ENCODE measurements at places on chromosomes 4 and X. TPM values are rescaled to one million over a fixed set of nuclear protein-coding genes. Genes with fewer than 3 reads are reported as not detected.
A peak's percentile ranks its signal among the peaks of the same experiment; 100 is the strongest.

DNA sequence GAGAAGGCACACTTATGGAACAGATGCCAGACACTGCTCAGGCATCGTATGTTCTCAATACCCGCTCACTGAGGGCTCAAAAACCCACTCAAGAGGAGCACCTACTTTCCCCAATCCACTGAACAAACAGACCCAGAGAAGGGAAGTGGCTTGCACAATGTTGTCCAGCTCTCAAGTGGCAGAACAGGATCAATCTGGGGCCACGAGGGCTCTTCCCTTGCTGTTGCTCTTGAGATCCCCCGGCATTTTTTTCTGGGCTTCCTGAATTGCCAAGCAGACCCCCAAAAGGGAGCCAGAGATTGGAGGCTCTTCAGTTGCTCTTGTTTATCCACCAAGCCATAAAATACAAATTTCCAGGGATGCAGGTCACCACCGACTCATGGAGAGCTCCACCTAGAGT lies 35.7 kb downstream of the IDS start:
- DNase-seq, result no peak

- no peak for DNase-seq
Observed at GRCh38 chr4:3485011-3485791, 22.1 kb downstream of the DOK7 start.

DNA sequence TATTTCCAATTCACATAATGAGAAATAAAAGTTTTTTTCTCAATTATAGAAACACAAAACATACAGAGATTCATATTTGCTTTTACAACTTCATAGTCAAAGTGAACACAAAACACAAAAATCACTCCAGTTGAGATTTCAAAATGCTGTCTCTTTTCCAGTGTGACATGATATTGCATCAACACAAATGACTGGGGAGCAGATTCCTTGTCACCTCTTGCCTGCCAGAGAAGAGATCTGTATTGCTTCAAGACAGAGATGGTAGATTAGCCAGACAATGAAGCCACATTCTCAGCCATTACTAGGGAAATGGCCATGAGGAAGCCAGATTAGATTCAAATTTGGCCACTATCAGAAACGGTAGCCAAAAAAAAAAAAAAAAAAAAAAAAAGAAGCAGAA lies 2313.1 kb upstream of the AGA start:
- no peak for DNase-seq

DNA sequence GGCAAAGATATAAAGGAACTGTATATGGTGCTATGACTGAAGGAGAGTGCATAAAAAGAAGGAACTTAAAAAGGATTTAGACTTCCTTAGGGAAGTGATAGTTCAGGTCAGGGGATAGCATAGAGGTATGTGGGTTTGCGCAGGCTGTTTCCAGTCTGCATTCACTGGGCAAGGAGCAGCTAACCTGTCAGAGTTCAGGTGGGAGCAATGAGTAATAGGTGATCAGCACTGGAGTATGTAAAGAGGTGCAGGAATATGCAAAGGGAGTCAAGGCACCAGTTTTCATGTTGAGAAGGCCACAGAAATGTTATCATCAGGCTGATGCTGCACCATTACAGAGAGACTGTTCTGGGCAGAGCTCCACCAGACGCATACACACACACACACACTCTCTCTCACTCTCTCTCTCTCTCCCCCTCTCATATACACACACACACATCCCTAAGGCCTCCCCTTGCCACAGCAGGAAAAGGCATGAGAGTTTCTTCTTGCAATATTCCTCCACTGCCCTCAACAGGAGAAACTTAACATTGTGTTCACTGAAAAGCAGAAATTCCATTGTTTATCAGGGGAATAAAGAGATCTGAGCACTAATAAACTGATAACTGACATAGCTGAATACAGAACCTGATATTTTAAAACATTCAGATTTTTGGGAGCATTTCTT lies 256.4 kb upstream of the GRID2 start:
- DNase-seq, result no peak

- no peak for DNase-seq
Observed at GRCh38 chr4:141713771-141714445, 77.5 kb downstream of the IL15 start.

- DNase-seq, result no peak
Observed at GRCh38 chrX:69033936-69034335, 131.3 kb downstream of the PJA1 start.

DNA sequence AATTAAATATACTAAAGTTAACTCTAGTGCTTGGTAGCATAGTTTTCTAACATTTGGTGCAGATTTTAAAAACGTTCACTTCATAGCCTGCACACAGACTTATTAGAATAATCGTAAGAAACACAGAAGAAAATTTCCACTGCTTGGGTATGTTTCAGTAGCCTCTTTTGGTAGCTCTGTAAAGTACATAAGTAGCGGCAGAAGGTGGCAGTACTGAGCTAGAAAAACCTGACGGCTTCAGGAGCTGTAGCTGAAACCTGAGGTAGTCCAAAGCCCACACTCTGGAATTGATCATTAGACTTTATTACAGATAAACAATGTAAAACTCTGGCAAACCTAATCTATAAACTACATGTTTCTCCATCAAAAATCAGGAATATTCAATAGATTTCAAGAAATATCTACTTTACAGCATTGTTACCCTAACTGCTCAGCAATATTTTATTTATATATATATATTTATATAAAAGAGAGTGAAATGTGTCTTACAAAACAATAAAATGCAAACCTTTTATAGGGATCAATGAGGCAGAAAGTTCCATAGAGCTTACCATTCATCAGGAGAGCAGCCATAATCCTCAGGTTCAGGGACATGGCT lies 88.2 kb downstream of the ATP8A1 start:
- DNase-seq, result peak; percentile 46

DNA sequence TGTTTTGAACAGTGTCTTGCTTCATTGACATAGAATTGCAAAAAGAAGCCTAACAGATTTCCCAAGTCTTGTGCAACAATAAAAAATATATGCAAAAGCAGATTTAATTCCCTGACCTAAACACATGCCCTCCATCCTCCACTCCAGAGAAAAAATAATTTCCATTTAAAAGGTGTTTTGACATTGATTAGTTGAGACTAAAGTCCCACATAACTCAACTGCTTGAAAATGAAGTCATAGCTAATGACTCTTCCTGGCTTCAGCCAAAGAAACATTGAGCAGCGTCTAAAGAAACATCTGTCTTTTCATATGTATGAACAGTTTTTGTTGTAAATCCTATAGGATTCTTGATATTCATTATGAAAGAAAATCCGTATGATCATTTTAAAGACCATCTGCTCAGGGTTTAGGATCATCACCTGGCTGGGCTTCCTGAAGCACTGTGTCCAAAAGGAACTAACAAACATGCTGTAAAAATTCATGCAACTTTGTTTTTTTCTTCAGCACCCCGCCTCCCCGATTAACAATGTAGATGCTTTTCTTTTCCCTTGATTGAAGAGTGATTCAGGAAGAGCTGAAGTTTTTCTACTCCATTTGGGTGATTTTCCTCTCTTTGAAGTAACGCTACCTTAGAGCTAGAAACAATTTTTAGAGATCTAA lies 273.4 kb downstream of the HS3ST1 start:
- DNase-seq, result no peak

DNA sequence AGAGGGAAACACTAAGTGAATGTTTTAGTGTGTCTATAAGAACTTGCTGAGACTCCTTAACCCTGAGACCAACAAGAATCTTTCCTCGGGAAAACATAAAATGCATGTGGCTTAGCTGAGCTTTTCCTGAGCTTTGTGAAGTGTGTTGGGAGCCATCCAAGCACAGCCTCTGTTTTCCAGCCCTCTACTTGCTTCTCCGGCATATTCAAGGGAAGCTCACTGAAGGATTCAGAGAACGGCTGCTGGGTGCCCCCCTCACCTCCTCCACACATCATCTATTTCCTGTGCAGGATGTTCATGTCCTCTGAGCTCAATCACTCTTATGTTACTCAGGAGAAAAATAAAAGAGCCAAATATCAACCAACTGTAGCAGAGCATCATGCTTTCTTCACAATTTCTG lies 492.1 kb downstream of the IL15 start:
- no peak for DNase-seq

Gene IL3RA
- total RNA-seq, result 0.94 TPM
